ENCODE measurements at places on chromosomes 16 and 17. TPM values are rescaled to one million over a fixed set of nuclear protein-coding genes. Genes with fewer than 3 reads are reported as not detected.

The TAT gene
- total RNA-seq = not detected

GRCh38 chr17:1271030-1271423 is 783 bp downstream of the BHLHA9 start:
- H3K4me1 ChIP-seq = peaks cover 24% of the 10 kb centered on the region
- H3K27ac ChIP-seq = no peak overlapping the region
- no peak overlapping the region for H3K4me3 ChIP-seq
- H3K27me3 ChIP-seq = peaks cover 43% of the 10 kb centered on the region
- H3K36me3 ChIP-seq = no peaks in the 10 kb centered on the region
- DNase-seq = no peak

DNA sequence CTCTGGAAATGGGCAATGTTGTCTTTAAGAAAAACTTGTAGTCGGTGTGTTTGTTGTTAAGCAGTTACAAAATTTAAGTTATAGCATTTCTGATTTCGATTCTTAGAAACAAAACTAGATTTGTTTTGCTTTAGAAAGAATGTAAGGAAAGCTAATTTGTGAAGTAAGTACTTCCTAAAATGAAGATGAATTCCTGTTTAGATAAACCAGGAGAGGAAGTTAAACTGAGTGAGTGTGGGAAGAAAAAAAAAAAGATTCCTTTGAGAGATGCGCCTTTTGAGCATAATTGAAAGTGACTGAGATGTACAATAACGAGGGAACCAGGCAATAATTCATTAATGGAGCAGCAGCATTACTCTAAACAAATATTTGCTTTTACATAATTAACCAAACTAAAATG is 52.4 kb upstream of the ALOX12 start:
- no peaks in the 10 kb centered on the region for H3K36me3 ChIP-seq
- no peak for DNase-seq
- H3K27me3 ChIP-seq = no peaks in the 10 kb centered on the region
- H3K4me3 ChIP-seq = no peak overlapping the region
- no peaks in the 10 kb centered on the region for H3K4me1 ChIP-seq

The TBC1D3E gene
- total RNA-seq = not detected

DNA sequence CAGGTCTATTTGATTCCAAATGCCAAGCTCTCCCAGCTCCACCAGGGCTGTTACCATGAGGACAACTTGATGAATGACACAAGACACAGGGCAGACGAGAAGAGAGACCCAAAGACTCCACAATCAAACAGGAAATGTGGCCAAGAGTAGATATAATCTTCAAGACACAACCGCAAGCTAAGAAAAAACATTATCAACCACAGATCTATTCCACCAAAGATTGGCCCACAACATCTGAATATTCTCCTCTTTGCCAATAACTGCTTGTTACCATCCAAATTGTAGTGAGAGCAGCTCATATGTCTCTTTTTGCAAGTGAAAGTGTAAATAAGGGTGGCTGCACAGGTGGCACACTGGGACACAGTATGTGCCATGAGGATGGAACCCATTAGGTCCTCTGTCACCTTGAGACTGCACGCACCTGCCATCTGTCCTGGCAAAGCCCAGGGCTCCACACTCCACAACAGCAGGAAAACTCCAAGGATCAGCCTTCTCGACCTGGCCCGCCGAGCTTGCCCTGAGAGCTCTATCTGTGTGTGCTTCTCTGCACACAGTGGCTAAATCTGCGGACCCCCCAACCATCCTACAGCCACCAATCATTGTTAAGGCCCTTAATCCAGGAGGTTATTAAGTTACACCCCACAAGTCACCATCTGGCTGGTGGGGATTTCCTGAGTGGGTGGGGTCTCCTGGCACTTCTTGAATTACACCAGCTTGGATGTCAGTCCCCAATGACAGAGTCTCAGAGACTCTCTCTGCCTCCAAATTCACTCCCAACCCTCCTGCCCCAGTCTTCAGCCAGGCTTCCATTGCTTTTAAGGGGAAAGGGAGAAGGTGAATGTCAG is 50.5 kb downstream of the DYNLRB2 start:
- no peak overlapping the region for H3K4me3 ChIP-seq
- H3K4me1 ChIP-seq = no peaks in the 10 kb centered on the region
- no peaks in the 10 kb centered on the region for H3K36me3 ChIP-seq
- no peaks in the 10 kb centered on the region for H3K27me3 ChIP-seq

DNA sequence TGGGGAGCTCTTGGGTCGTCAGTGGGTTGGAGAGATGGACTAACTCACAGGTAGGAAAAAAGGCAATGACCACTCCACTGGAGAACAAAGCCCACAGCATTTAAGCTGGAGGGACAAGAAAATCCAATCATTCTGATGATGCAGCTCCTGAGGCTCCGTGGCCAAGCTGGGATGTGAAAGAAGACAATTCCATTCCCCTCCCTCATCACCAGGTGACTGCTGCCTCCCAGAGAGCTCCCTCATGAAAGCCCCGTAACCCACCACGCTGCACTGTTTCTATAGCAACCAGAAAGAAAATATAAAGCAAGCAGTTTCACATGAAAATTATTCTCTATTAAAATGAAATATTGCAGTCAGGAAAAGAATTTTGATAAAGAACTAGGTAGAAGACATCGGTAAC is 15.2 kb downstream of the ANKRD11 start:
- no peak overlapping the region for H3K27ac ChIP-seq
- no peak overlapping the region for H3K4me3 ChIP-seq
- no peaks in the 10 kb centered on the region for H3K36me3 ChIP-seq
- H3K27me3 ChIP-seq = no peaks in the 10 kb centered on the region

- no peaks in the 10 kb centered on the region for H3K36me3 ChIP-seq
- H3K27ac ChIP-seq = peak overlapping the region; percentile 61
- H3K4me1 ChIP-seq = peaks cover 12% of the 10 kb centered on the region
- H3K4me3 ChIP-seq = peak overlapping the region; percentile 54
- peaks cover 51% of the 10 kb centered on the region for H3K27me3 ChIP-seq
- DNase-seq = no peak
Measured at GRCh38 chr17:20010099-20010863, 1.1 kb downstream of the SPECC1 start.

The ZNF469 gene
- total RNA-seq = 0.68 TPM

The ANKFN1 gene
- not detected for total RNA-seq

The CA5A gene
- total RNA-seq = not detected

The PERCC1 gene
- total RNA-seq = not detected

All from sigmoid colon (tissue), 7 donors.